Muscle of leg (tissue), 16 donors: ENCODE measurements at places on chromosomes 13 and 19. TPM values are rescaled to one million over a fixed set of nuclear protein-coding genes. Genes with fewer than 3 reads are reported as not detected.

DNA sequence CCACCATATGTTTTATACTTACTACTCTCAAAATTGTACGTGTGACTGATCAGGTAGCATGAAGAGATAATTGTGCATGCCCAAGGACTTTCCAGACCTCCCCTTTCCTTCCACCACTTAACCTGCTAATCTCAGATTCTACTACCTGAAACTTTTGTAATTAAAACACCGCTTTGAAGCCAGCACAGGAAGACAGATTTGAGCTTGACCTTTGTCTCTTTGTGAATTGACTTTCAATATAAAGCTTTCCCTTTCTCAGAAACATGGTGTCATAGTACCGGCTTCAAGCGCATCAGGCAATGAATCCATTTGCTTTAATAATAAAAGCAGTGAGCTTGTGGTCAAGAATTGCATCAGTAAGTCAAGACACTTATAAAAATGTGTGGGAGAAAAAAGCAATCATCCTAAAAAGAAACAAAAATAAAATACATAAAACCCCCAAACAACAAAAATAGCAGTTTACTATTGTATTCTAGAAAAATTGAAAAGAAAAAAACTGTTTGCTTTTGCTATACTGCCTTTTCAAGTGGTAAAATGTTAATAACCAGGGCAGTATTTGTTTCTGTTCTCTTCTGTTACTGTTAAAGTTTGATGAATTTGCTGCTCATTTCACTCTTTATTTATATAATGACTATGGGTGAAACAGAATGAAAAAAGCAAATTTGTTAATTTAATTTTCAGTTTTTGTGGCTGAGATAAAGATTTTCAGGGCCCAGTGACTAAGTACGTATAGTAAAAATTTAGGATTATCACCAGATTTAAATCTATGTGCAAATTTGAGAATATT, 2075.3 kb downstream of the PCDH9 start:
- H3K4me1 ChIP-seq: no peaks in the 10 kb centered on the region
- no peak overlapping the region for H3K27ac ChIP-seq
- H3K27me3 ChIP-seq: no peaks in the 10 kb centered on the region
- no peak for DNase-seq

DNA sequence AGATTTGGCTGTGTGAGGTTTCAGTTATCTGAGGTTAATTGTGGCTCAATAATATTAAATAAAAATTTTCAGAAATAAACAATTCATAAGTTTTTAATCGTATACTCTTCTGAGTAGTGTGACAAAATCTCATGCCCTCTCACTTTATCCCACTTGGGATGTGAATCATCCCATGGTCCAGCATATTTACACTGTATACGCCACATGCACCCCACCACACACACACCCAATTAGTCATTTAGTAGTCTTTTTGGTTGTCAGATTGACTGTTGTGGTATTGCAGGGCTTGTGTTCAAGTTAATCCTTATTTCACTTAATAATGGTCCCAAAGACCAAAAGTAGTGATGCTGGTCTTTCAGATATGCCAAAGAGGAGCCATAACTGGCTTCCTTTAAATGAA, 66.4 kb upstream of the PCDH9 start:
- DNase-seq: no peak
- H3K36me3 ChIP-seq: no peaks in the 10 kb centered on the region
- H3K27me3 ChIP-seq: no peaks in the 10 kb centered on the region
- H3K4me3 ChIP-seq: no peak overlapping the region

- H3K27ac ChIP-seq: no peak overlapping the region
- no peaks in the 10 kb centered on the region for H3K27me3 ChIP-seq
- H3K36me3 ChIP-seq: no peaks in the 10 kb centered on the region
- no peaks in the 10 kb centered on the region for H3K4me1 ChIP-seq
- DNase-seq: no peak
These were observed 49.4 kb downstream of the F2RL3 start for GRCh38 chr19:16938211-16938610.

The ZNF541 gene
- 0.09 TPM for polyA plus RNA-seq

- H3K27ac ChIP-seq: no peak overlapping the region
- no peak overlapping the region for H3K4me3 ChIP-seq
- peaks cover 10% of the 10 kb centered on the region for H3K4me1 ChIP-seq
- peaks cover 2% of the 10 kb centered on the region for H3K27me3 ChIP-seq
- no peaks in the 10 kb centered on the region for H3K36me3 ChIP-seq
- no peak for DNase-seq
These were observed 10.2 kb downstream of the RSPH6A start for GRCh38 chr19:45804959-45805230.

DNA sequence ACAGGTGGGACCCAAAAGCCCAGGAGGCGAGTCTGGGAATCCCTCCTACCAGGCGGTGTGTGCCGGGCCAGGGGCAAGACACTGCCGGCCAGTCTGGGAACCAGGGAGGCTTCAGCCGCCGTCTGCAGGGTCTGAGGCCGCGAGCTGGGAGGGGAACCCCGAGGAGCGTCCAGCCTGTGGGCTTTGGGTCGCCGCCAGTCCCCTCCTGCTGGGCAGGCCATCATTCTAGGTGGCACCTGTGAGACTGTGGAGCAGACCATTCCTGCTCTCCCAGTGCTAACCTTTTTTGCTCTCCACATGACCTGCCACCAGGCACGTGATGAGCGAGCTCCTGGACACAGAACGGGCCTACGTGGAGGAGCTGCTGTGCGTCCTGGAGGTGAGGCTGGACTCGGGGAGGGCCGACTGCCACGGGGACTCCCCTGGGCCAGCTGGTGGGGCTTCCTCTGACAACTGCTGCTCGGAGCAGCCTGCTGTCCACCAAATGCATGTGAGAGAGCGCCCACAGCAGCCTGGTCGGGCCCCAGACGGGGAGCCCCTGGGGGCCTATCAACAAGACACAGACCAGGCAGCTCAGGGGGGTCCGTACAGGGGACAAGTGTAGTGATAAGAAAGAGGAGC, 24.6 kb upstream of the F7 start:
- H3K4me3 ChIP-seq: no peak overlapping the region
- H3K27ac ChIP-seq: no peak overlapping the region
- H3K27me3 ChIP-seq: peaks cover 2% of the 10 kb centered on the region
- DNase-seq: no peak
- H3K36me3 ChIP-seq: peaks cover 8% of the 10 kb centered on the region

The PLIN4 gene
- polyA plus RNA-seq: 4.0 TPM
